Esophagus squamous epithelium (tissue), 5 donors: ENCODE measurements at places on chromosomes 13 and 19.

- DNase-seq: no peak
Observed at GRCh38 chr19:55519451-55520311, 17.3 kb downstream of the SBK2 start.

DNA sequence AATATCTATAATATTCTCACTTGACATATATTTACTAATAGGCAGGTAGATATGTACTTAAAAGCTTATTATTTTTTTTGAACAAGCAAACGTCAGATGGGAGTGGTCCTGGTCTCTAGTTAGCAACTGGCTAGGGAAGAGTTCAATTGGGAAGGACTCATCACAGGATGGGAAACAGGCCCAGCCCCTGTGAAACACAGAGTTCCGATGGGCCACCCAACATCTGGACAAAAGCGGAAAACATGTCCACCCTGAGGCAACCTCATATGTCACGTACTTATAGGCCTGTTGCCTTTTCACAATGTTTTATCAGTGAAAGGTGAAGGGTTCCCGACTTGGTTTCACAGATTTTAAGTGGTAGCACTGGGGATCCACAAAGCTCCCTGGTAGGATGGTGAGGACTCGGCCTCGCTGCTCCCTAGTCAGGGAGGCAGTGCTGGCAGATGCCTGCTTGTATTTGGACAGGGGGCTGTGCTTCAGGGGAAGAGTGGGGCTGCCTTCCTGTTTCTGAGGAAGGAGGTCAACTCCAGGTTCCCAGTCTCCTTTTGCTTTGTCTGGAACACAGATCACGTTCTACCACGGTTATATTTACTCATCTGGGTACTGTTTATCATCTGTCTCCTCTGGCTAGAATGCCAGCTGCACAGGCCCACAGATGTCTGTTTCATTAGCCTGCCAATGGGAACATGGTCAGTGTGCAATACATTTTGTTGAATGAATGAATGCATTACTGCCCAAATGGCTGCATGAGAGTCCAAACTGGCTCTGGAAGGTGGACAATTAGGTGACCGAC is 49.4 kb upstream of the SLC15A1 start:
- DNase-seq: no peak

GRCh38 chr13:33797622-33798021 is 20.3 kb upstream of the RFC3 start:
- DNase-seq: no peak

DNA sequence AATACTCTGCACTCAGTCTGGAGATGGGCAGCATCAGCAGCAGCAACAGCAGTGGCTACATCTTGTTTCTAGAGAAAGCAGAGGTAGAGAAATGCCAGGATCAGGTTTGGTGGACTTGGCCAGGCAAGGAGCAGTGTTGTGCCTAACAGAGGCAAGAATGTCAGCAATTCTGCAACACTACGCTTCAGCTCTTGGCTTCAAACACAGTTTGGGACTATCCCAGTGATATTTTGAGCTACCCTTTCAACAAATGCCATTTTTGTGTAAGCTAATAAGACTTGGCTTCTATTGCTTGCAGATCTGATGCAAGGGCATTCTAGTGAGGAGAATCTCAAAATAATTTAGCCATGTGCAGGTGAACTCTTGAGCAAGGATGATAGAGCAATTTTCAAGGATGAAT is 271.3 kb downstream of the PCDH20 start:
- no peak for DNase-seq

DNA sequence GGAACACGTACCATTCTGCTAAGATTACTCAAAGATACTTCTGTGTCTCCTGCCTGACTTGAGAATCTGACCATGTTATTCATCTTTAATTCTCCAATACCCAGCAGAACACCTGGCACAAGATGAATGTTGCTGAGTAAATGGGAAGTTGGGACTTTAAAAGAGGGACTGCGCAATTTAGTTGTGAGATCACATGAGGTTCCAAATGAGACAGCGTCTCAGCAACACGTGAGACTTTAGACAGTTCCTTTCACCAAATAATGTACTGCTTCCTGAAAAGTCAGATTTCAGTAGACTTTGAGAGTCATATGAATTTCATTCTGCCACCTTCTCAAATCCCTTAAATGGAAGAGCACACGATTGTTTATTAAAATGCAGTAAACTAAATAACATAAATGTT is 36.7 kb downstream of the DOCK9 start:
- DNase-seq: no peak

GRCh38 chr13:72852207-72852606 is 70.3 kb downstream of the PIBF1 start:
- DNase-seq: no peak

DNA sequence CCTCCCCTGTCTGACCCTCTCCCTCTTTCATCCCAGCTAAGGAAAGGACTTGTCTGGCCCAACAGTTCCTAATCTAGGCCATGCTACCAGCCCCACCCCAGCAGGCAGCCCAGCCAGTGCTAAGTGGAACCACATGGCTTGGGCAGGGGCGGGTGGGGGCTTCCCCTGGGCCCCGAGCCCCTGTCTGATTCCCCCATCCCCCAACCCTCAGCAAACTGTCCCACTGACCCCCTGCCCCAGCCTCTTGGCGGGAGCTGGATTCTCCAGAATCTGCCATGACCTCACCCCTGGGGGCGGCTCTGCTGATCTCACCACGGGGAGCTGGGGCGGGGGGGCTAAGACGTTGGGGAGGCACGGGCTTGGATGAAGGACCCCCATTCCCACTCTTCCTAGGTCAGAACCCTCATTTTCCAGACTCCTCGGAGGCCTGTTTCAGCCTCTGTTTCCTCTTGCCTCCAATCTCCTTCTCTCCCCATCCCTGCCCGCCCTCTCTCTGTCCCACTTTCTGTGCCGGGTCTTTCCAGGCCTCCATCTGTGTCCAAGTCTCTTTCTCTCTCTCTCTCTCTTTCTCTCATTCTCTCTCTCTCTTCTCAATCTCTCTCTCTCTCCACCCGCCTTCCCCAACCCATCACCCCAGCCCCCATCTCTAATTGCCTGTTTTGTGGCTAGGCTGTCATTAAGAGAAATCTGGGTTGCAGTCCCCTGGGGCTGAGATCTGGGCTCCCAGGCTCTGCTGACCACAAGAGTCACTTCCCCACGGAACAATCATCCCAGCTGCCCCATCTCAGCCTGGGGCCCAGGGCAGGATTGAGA is 2.7 kb downstream of the COL5A3 start:
- no peak for DNase-seq

- DNase-seq: no peak
Observed at GRCh38 chr19:45171211-45171623, 6.8 kb downstream of the TRAPPC6A start.

DNA sequence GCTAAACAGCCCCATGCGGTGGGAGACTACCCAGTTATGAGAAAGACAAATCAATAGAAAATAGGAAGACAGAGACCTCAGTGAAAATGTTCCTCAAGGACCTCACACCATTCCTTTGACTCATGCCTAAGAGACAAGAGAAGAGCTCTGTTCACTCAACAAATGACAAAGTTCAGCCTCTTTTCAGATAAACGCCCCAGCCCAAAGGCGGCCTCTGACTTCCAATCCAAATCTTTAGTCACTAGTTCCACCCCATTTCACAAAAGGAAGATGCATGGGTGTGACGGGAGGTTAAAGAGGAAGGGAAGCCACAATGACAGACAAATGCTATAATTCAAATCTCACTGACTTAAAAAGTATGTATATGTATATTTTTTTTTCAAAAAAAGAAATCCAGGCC is 8.1 kb downstream of the CARS2 start:
- DNase-seq: no peak

DNA sequence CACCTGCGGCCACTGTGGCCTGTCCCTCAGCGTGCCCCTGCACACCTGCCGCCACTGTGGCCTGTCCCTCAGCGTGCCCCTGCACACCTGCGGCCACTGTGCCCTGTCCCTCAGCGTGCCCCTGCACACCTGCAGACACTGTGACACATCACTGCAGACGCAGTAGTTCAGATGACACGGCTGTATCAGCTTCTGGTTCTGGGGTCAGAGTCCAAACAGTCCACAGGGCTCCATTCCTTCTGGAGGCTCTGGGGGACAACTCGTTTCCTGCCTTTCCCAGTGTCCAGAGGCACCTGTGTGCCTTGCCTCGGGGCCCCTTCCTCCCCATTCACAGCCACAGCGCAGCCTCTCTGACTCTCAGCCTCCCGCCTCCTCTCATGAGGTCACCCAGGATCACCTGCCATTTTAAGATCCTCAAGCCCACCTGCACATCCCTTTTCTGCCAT is 5.5 kb downstream of the SF3A2 start:
- no peak for DNase-seq

DNA sequence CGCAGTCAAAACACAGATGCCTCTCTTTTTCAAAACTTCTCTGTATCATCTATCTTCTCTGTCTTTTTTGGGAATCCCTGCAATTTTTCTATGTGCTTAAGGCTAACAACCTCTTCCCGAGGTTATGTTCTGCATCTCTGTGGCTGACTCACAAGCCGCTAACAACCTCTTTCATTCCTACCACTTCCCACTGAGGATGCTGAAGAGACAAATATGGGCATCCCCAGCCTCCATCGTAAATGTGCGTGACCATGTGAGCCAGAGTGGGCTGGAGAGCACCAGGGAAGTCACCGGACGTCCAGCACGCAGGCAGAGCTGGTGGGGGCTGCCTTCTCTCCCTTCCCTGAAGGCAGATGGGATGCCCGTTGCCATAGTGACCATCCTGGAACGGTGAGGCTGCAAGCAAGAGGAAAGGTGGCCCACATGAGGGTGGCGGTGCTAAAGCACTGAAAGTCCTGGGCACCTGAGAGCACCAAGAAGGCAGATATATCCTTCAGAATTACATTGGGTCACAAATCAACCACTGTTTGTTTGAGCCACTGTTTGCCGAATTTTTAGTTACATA is 122.8 kb downstream of the SHISA2 start:
- DNase-seq: no peak

DNA sequence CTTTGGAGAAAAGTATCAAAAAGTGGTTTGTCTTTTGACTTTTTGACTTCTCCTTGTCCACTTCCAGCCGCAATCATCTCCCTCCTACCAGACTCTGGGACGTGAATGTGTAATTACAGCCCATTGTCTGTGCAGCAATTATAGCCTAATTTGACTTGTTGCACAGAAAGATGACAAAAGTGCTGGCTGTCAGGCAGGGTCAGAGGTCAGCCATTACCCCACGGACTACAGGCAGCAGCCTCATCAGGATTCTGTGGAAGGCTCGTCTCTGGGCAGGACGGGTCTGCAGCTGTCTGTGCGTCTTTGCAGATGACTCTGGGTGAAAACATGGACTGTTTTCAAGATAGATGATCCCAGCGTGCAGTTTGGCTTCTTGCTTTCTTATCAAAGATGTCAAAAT is 102.2 kb upstream of the EDNRB start:
- no peak for DNase-seq

DNA sequence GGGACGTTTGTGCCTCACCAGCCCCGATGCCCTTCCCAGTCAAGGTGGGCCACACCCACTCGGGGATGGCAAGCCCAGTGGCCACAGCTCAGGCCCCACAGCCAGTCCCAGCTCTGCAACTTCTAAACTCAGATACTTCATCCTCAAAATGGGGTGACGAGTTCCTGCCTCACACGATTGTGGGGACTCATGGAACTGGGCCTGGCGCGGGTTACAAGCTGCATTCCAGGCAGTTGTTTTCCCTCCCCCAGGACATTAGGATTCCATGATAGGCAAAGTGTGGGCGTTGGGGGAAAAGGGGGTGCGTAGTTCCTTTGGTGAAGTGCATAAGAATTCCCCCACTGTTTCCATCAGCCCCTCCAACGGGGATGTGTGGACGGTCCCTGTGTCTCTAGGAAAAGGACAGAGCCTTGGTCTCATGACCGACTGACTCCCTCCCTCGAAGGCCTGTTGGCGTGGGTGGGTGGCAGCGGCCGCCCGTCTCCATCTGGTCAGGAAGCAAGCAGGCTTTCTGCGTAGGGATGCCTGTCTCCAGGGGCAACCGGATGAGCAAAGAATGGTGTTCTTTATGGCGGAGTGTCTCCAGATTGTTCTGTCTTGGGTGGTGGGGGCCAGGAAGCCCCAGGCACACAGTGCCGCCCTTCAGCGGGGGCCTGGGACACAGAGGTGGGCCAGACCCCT is 21.1 kb upstream of the NPAS1 start:
- no peak for DNase-seq

GRCh38 chr19:54114340-54115108 is 933 bp downstream of the TFPT start:
- DNase-seq: no peak

- no peak for DNase-seq
Observed at GRCh38 chr13:46899801-46900200, 2.9 kb upstream of the HTR2A start.

GRCh38 chr19:7622933-7623685 is 6.2 kb downstream of the XAB2 start:
- DNase-seq: no peak

- DNase-seq: no peak
Observed at GRCh38 chr13:97967948-97968347, 14.5 kb downstream of the IPO5 start.

GRCh38 chr19:2060884-2061494 is 9.9 kb upstream of the MKNK2 start:
- no peak for DNase-seq

DNA sequence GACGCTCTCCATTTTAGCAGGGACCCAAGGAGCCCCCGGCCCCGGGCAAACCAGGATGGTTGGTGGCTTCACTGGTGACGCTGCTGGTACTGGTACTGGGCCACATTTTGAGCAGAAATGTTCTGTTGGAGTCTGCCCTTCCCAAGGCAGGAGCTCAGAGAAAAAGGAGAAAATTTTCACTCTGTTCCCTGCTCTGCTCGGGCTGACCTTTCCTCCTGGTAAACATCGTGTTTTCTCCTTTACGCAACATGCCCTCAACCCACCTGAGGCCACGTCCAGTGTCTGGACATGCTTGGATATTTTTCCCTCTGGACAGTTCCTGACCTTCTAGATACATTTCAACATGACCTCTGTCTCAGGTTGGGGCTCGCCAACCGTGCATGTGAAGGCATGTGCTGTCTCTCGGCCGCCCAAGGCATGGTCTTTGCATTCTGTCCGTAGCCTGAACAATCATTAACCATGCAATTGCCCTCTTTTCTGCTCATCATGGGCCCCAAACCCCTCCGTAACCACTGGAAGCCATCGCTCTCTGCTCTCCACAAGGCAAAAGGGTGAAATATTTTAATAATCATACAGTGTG is 115.2 kb upstream of the PEG3 start:
- no peak for DNase-seq

DNA sequence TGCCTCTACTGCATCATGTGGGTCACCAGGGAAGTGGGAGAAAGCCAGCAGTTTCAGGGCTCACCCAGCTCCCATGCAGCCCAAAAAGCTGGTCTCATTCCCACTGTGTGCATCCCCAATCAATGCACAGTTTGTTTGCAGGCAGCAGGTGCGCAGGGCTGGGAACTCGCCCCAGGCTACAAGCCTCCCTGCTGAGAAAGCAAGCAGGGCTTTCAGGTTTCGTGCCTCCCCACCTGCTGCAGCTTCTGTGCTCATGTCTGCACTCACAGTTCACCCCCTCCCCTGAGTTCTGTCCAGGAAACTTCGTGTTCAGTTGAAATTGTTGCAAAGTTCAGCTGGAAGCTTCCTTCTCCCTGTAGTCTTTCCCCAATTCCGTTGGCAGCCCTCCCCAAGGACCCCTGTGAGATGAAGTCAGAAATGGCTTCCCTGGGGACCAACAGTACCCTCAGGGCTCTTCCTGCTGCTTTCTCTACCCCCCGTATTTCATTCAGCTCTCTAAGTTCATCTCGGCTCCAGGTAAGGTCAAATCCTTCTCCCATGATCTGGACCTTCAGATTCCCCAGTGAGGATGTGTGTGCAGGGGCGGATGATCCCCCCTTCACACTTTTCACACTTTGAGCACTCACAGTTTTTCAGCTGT is 10.3 kb upstream of the KLK3 start:
- no peak for DNase-seq

GRCh38 chr13:40318366-40318765 is 348.1 kb downstream of the FOXO1 start:
- no peak for DNase-seq
